ENCODE measurements at places on chromosomes 2 and 18. TPM values are rescaled to one million over a fixed set of nuclear protein-coding genes. Genes with fewer than 3 reads are reported as not detected.

Gene SIX3
- not detected for total RNA-seq

Gene CABLES1
- total RNA-seq = 10.8 TPM

Gene SRBD1
- total RNA-seq = 19.0 TPM

Gene FBXO41
- 1.4 TPM for total RNA-seq

Gene LYG2
- not detected for total RNA-seq

Gene TANC1
- total RNA-seq = 35.1 TPM

Gene ASB3
- total RNA-seq = 12.4 TPM

Gene RIT2
- total RNA-seq = not detected

Gene RIF1
- total RNA-seq = 31.0 TPM

Gene C2orf66
- not detected for total RNA-seq

Gene UGT1A10
- not detected for total RNA-seq

Gene ESPNL
- total RNA-seq = 3.0 TPM

Gene PRKAG3
- 0.23 TPM for total RNA-seq

Gene COL6A3
- total RNA-seq = 485 TPM

Gene GREB1
- 7.4 TPM for total RNA-seq

Gene C1QL2
- not detected for total RNA-seq

Gene SDC1
- total RNA-seq = 1.2 TPM

Gene DARS1
- total RNA-seq = 85.2 TPM

Gene NEU2
- not detected for total RNA-seq

Gene GALNT13
- total RNA-seq = 6.0 TPM

Gene LYPD1
- total RNA-seq = 0.33 TPM

Gene TMEM198
- 3.2 TPM for total RNA-seq

Gene HOXD1
- 0.48 TPM for total RNA-seq

Gene NTSR2
- total RNA-seq = not detected

Gene VWA3B
- total RNA-seq = 0.29 TPM

Gene TUBA4B
- total RNA-seq = not detected

Gene LMAN2L
- 9.0 TPM for total RNA-seq

Gene MYO5B
- 1.4 TPM for total RNA-seq

Gene GAL3ST2
- total RNA-seq = not detected

Gene GPR35
- 1.2 TPM for total RNA-seq

Gene TXNDC2
- total RNA-seq = 0.29 TPM

Gene CYP27C1
- 0.29 TPM for total RNA-seq

Gene TEKT4
- not detected for total RNA-seq
